ENCODE measurements at places on chromosomes 16 and 17. TPM values are rescaled to one million over a fixed set of nuclear protein-coding genes. Genes with fewer than 3 reads are reported as not detected.

The UMOD gene
- not detected for total RNA-seq

The ZG16B gene
- total RNA-seq, result not detected

DNA sequence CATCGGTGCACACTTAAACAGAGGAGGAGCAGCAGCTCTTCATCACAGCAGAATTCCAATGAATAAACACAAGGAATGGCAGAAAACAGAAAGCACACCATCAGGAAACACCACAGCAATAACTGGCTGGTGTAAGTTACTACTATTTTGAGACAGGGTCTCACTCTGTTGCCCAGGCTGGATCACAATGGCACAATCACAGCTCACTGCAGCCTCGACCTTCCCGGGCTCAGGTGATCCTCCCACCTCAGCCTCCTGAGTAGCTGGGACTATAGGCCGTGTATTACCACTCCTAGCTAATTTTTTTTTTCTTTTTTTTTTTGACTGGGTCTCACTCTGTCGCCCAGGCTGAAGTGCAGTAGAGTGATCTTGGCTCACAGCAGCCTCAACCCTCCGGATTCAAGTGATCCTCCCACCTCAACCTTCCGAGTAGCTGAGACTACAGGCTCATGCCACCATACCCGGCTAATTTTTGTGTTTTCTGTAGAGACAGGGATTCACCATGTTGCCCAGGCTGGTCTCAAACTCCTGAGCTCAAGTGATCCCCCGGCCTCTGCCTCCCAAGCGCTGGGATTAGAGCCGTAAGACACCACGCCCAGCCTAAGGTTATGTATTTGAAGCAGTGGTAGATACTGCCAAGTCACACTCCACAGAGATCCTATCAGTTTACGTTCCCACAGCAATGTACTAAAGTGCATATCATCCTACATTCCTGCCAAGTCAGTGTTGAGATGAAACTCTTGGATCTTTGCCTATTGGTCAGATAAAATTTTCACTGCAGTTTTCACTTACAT is 20.7 kb downstream of the TRAP1 start:
- H3K27ac ChIP-seq, result no peak overlapping the region
- H3K4me1 ChIP-seq, result no peaks in the 10 kb centered on the region
- no peak overlapping the region for H3K4me3 ChIP-seq

The CXCL16 gene
- total RNA-seq, result 12.9 TPM

The NLRP1 gene
- 33.3 TPM for total RNA-seq

The HOXB13 gene
- not detected for total RNA-seq

GRCh38 chr17:7266784-7267183 is 4.5 kb upstream of the CLDN7 start:
- H3K27me3 ChIP-seq, result no peaks in the 10 kb centered on the region
- H3K4me3 ChIP-seq, result no peak overlapping the region
- H3K27ac ChIP-seq, result no peak overlapping the region
- DNase-seq, result no peak
- no peaks in the 10 kb centered on the region for H3K4me1 ChIP-seq
- no peaks in the 10 kb centered on the region for H3K36me3 ChIP-seq

- no peaks in the 10 kb centered on the region for H3K4me1 ChIP-seq
- no peak for DNase-seq
- no peaks in the 10 kb centered on the region for H3K36me3 ChIP-seq
- H3K27ac ChIP-seq, result no peak overlapping the region
- no peak overlapping the region for H3K4me3 ChIP-seq
- H3K27me3 ChIP-seq, result no peaks in the 10 kb centered on the region
Observed at GRCh38 chr16:23941963-23942564, 106.3 kb downstream of the PRKCB start.

DNA sequence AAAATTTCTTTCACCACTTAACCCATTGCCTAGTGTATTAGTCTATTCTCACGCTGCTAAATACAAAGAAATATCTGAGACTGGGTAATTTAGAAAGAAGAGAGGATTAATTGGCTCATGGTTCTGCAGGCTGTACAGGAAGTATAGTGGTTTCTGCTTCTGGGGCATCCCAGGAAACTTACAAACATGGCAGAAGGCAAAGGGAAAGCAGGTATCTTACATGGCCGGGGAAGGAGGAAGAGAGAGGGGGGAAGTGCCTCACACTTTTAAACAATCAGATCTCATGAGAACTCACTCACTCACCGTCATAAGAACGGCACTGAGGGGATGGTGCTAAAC is 931.4 kb upstream of the SOX9 start:
- DNase-seq, result no peak

DNA sequence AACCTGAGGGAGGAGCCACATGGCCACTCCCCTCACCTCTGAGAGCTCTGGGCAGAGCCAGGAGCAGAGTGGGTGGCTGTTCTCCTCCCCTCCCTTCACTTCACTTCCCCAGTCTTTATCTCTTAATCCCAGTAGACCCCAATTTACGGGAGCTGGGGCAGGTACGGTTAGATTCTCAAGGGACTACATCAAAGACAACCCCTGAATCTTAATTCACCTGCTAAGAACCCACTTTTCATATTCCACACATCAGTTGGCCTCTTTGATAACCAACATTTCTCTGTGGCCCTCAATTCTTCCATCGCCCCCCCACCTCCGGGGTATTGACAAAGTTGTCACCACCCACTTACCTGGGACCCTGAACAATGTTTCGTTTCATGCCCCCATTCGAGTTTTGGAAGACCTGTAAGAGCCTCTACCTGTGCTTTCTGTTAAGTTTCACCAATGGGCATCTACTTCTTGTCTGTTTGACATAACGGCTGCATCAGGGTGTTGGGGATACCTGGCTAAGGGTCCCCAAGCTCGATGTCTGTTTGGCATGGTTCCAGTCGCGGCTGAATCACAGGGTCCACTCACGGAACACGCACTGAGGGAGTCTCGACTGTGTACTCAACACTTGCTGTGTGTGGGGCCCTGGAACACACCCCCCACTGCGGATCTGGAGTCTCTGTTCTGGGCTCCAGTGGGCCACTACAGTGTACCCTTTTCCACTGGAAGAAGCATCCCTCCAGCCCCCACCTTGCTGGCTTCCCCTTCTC is 27.8 kb downstream of the SLC38A8 start:
- no peak overlapping the region for H3K4me3 ChIP-seq
- H3K4me1 ChIP-seq, result no peaks in the 10 kb centered on the region
- H3K27me3 ChIP-seq, result no peaks in the 10 kb centered on the region
- H3K36me3 ChIP-seq, result no peaks in the 10 kb centered on the region
- no peak for DNase-seq

DNA sequence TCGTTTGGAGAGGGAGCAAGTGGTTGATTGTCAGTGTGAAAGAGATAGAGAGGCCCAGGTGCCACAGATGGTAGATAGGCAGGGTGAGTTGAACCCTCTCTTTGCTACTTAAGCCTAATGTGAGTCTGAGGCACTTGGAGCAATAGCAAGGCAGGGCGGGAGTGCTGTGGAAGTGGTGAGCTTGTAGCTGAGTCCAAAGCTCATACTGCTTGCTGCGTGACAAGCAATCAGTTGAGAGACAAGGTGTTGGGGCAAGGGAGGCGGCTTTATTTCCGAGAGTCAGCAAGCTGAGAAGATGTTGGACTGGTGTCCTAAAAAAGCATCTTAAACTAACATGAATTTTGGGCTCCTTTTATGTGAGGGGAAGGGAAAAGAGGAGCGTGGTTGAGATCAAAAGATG is 112.9 kb upstream of the ZKSCAN2 start:
- H3K4me1 ChIP-seq, result no peaks in the 10 kb centered on the region
- no peaks in the 10 kb centered on the region for H3K27me3 ChIP-seq
- H3K27ac ChIP-seq, result no peak overlapping the region
- no peaks in the 10 kb centered on the region for H3K36me3 ChIP-seq

GRCh38 chr17:17539591-17539990 is 43.4 kb upstream of the RASD1 start:
- no peaks in the 10 kb centered on the region for H3K36me3 ChIP-seq
- no peak for DNase-seq
- H3K4me1 ChIP-seq, result no peaks in the 10 kb centered on the region
- H3K4me3 ChIP-seq, result no peak overlapping the region

GRCh38 chr16:15573274-15573895 is 69.6 kb downstream of the MARF1 start:
- no peak overlapping the region for H3K4me3 ChIP-seq
- no peaks in the 10 kb centered on the region for H3K27me3 ChIP-seq
- no peaks in the 10 kb centered on the region for H3K36me3 ChIP-seq
- no peaks in the 10 kb centered on the region for H3K4me1 ChIP-seq
- no peak for DNase-seq

The PROCA1 gene
- not detected for total RNA-seq

The MT1A gene
- total RNA-seq, result 7.1 TPM

GRCh38 chr16:3256866-3257465 is 533 bp upstream of the MEFV start:
- DNase-seq, result no peak
- H3K27ac ChIP-seq, result no peak overlapping the region
- H3K4me3 ChIP-seq, result no peak overlapping the region
- H3K4me1 ChIP-seq, result no peaks in the 10 kb centered on the region

The CBX2 gene
- 1.0 TPM for total RNA-seq
